Left lung (tissue), 14 donors: ENCODE measurements at places on chromosomes 1 and 21. TPM values are rescaled to one million over a fixed set of nuclear protein-coding genes. Genes with fewer than 3 reads are reported as not detected.

GRCh38 chr21:36425286-36425685 lies 40.1 kb downstream of the CHAF1B start:
- H3K36me3 ChIP-seq: no peaks in the 10 kb centered on the region
- H3K4me1 ChIP-seq: peaks cover 15% of the 10 kb centered on the region
- peaks cover 13% of the 10 kb centered on the region for H3K27me3 ChIP-seq
- no peak for DNase-seq
- H3K4me3 ChIP-seq: no peak overlapping the region
- H3K27ac ChIP-seq: no peak overlapping the region

LHX8 gene
- not detected for polyA plus RNA-seq

DNA sequence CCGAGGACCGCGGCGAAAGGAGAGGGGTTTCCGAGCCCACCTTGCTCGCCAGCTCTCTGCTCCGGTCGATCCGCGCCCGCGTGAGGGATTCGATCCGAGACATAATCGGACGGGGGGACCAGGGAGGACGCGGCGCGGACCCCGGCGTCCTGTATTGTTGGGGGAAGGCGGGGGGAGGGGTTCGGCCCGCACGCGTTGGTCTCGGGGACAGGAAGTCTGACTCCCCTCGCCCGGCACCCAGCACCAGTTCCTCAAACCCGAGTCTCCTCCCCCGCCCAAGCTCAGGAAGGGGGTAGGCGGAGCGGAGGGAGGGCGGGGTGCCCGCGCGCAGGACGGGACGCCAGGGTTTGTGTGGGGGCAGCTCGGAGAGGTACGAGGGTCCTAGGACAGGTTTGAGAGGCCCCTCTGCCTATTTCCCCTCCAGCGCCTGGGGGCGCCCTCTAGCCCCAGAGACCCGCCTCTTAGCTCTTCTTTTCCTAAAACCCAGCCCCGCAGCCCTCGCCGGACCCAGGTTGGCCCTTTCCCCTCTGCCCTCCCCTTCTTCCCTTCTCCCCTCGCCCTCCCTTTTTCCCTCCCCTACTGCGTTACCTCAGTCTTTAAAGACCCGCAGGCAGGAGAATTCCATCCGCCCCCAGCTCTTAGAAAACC lies at the start of gene ARHGEF2:
Gene ARHGEF2, minus strand, starts transcription at position 223 of the 648 bp plus-strand sequence. Its CDS starts 120 bp downstream, at position 103.
- peaks cover 80% of the 10 kb centered on the region for H3K4me1 ChIP-seq
- no peaks in the 10 kb centered on the region for H3K36me3 ChIP-seq
- peak within 1 kb of the TSS; percentile 96 for H3K27ac ChIP-seq
- DNase-seq: peak; percentile 91
- H3K27me3 ChIP-seq: no peaks in the 10 kb centered on the region

- H3K4me3 ChIP-seq: no peak overlapping the region
- H3K27me3 ChIP-seq: no peaks in the 10 kb centered on the region
- H3K36me3 ChIP-seq: no peaks in the 10 kb centered on the region
- no peak overlapping the region for H3K27ac ChIP-seq
- no peaks in the 10 kb centered on the region for H3K4me1 ChIP-seq
These were observed 35.7 kb upstream of the VAV3 start for GRCh38 chr1:108000620-108001111.
